Thoracic aorta (tissue), 2 donors: ENCODE measurements at places on chromosomes 1 and 21.

DNA sequence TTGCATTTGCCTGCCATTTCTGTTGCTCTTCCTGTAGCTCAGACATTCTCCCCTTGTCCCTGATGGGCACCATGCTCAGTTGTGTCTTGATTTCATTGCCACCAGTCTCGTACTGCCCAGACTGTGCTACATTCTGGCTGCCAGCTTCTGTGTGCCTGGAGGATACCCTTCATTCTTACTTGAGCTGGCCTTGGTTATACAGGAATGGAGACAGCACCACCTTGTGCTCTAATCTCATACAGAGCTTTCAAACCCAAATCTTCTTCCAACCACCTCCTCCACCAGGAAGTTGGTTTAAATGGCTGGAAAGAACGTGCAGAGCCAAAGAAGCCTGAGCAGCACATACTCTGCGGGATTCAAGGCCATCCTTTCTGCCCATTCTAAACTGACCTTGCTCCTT, 165.3 kb downstream of the SLC35F3 start:
- no peak for DNase-seq

GRCh38 chr1:6694121-6694713, 7.4 kb downstream of the DNAJC11 start:
- DNase-seq = no peak

DNA sequence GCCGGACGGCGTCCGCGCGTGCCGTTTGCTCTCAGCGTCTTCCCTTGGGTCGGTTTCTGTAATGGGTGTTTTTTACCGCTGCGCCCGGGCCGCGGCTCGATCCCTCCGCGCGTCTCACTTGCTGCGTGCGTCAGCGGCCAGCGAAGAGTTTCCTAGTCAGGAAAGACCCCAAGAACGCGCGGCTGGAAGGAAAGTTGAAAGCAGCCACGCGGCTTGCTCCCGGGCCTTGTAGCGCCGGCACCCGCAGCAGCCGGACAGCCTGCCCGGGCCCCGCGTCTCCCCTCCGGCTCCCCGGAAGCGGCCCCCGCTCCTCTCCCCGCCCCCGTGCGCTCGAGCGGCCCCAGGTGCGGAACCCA, 159.8 kb downstream of the RUNX1 start:
- DNase-seq = no peak

- no peak for DNase-seq
Measured at GRCh38 chr1:229440851-229441537, 7.1 kb upstream of the ACTA1 start.

DNA sequence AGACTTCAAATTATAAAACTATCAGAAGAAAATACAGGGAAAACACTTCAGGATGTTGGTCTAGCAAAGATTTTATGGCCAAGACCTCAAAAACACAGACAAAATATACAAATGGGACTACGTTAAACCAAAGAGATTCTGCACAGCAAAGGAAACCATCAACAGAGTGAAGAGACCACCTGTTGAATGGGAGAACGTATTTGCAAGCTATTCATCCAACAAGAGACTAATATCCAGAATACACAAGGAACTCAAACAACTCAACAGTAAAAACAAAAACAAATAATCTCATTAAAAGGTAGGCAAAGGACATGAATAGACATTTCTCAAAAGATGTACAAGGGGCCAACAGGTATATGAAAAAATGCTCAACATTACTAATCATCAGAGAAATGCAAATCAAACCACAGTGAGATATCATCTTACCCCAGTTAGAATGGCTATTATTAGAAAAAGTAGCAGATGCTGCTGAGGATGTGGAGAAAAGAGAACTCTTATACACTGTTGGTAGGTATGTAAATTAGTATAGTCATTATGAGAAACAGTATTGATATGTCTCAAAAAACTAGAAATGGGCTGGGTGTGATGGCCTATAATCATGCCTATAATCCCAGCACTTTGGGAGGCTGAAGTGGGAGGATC, 112.6 kb downstream of the LRIG2 start:
- DNase-seq = no peak

- no peak for DNase-seq
Measured at GRCh38 chr1:201401700-201402099, 2.6 kb upstream of the LAD1 start.

DNA sequence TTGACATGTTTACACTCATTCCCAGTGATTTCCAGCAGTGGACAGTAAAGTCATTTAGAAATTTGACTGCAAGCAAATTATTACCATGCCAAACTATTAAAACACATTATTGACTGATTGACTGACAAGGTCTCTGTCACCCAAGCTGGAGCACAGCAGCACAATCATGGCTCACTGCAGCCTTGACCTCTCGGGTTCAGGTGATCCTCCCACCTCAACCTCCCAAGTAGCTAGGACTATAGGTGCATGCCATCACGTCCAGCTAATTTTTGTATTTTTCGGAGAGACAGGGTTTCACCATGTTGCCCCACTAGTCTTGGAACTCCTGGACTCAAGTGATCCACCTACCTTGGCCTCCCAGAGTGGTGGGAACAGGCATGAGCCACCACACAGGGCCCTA, 24.2 kb downstream of the PTP4A2 start:
- DNase-seq = no peak

GRCh38 chr1:168301664-168302320, 21.1 kb downstream of the TBX19 start:
- DNase-seq = no peak

GRCh38 chr1:35558374-35559316, 1.0 kb downstream of the NCDN start:
- DNase-seq = no peak

GRCh38 chr1:20633190-20634064, at the start of gene PINK1:
PINK1 (plus strand) TSS chr1:20633458; CDS start chr1:20633549, 91 bp downstream.
- peak; percentile 20 for DNase-seq

- DNase-seq = no peak
Measured at GRCh38 chr1:11331036-11331944, 58.3 kb downstream of the UBIAD1 start.

DNA sequence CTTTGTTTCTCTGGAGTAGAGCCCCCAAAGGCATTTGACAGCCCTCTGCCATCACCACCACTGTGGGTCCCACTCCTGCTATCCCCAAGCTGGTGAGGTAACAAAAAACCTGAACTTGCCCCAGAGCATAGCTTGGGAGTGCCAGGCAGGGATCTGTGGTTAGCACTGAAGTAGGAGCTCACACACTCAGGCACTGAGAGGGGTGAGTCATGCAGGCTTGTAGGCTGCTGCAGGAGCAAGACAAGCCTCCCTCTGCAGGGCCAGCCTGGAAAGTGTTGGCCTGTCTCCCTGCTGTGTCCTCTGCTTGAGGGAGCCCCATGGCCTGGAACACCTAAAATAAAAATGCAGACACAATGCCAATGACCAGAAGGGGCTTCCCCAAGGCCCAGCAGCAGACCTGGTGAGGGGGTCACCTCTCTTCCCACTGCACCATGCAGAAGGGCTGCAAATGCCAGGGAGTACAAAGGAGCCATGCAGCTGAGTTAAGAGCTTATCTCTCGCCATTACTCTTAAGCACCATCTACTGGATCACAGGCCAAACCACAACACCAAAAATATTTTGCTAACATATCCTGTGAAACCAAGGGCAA, 108.9 kb upstream of the POGK start:
- no peak for DNase-seq

GRCh38 chr1:191240925-191241324, 763.3 kb upstream of the BRINP3 start:
- DNase-seq = no peak

GRCh38 chr1:225737161-225737560, 40.5 kb upstream of the SRP9 start:
- DNase-seq = no peak

- no peak for DNase-seq
Measured at GRCh38 chr21:36692835-36693488, 6.0 kb upstream of the SIM2 start.

DNA sequence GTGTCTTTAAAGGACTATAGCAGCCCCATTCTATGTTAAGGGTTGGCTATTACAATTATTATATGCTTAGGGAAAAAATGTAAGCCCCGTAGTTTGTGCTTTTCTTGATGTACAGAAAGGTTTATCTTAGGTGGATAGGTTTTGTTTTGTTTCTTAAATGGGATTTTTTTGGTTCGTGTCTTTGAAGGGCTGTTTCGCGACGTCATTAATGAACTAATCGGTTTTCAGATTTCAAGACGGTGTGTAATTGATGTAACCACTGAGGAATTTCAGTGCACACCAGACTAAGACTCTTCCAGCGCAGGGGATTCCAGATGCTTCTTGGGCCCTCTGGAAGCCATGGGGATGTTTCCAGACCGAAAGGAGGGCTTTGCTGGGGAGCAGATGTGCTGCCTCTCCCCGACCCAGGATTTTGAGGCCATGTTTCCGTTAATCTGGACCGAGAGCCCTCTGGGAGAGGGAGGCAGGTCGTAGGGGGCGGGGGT, 4.8 kb upstream of the SIM2 start:
- no peak for DNase-seq

- DNase-seq = peak; percentile 66
Measured at GRCh38 chr1:8004803-8005573, 21.1 kb downstream of the ERRFI1 start.

GRCh38 chr1:153342178-153342577, 6.5 kb downstream of the PGLYRP4 start:
- no peak for DNase-seq

DNA sequence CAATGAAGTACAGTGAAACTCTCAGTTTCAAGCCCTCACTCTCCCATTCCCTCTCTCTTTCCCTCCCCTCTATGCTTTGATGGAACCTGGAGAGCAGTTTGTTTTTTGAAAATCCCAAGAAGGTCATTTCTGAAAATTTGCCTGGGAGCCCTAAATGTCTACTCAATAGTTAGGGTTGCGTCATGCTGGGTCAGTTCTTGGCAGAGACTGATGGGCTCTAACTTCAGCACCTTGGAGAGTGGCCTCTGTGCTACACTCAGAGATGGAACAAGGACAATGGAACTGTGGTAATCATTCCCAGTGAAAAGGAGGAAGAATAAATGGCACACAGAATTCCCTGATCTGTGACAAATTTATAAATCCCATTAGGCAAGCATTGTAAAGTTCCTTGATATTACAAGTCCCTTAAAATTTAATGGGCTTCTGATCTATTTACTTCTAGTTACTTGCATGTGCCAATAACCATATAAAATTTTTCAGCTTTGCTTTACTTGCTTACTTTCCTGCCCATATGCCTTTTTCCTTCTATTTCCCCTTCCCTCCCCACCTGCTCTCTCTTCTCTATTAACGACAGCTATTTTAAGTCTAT, 182.9 kb upstream of the KCND3 start:
- no peak for DNase-seq

GRCh38 chr1:29278124-29278523, 41.8 kb downstream of the PTPRU start:
- no peak for DNase-seq

DNA sequence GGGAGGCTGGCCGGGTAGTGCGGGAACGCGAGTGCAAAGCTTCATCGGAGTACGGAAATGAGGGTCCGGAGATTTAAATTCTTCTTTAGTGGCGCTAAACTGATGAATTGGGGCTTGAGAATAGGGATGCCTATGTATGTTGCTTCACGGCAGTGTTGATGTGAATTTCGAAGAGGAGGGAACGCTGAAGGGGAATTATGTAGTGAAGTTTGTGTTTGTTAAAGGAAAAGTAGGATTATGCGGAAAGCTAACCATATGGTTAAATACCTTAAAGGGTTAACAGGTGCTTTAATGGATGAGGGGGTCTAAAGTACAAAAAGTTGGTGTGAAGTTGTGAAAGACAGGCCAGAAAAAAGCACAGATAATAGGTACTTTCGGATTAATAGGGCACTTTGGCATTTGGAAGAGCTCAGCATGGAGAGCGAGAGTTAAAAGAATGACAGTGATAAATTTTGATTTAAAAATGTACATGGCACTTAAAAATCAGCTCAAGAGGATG, 1.4 kb downstream of the HS2ST1 start:
- DNase-seq = no peak

- no peak for DNase-seq
Measured at GRCh38 chr1:178055779-178056471, 38.0 kb upstream of the RASAL2 start.

DNA sequence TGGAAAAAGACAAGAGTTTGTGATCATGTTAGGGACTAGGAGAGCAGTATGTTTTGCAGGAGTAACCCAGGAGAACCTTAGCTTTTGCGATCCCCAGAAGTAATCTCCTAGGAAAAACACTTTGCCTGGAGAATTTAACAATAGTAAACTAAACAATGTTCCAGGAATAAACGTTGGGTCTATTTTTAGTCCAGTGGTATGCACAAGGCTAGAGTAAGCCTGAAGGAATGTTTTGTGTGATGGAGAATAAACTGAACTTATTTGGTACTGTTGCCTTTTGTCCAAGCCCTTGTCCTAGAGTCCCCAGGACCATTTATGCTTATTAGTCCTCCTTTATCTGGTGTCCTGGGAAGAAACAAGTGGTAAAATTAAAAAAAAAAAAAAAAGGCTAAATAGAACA, 28.7 kb upstream of the RGS5 start:
- no peak for DNase-seq

GRCh38 chr1:182784556-182785171, 4.9 kb upstream of the NPL start:
- no peak for DNase-seq

DNA sequence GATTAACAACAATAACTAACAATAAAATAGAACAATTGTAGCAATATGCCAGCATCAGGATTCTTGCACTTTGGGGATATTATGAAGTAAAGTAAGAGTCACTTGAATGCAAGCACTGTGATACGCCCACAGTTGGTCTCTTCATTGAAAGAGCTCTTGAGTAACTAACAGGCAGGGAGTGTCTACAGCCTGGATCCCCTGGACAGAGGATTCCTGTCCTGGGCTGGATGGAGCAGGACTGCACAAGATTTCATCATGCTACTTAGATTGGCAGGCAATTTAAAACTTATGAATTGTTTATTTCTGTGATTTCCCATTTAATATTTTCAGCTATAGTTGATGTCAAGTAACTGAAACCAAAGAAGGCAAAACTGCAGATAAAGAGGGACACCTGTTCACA, 13.7 kb upstream of the KRTAP19-5 start:
- DNase-seq = no peak

DNA sequence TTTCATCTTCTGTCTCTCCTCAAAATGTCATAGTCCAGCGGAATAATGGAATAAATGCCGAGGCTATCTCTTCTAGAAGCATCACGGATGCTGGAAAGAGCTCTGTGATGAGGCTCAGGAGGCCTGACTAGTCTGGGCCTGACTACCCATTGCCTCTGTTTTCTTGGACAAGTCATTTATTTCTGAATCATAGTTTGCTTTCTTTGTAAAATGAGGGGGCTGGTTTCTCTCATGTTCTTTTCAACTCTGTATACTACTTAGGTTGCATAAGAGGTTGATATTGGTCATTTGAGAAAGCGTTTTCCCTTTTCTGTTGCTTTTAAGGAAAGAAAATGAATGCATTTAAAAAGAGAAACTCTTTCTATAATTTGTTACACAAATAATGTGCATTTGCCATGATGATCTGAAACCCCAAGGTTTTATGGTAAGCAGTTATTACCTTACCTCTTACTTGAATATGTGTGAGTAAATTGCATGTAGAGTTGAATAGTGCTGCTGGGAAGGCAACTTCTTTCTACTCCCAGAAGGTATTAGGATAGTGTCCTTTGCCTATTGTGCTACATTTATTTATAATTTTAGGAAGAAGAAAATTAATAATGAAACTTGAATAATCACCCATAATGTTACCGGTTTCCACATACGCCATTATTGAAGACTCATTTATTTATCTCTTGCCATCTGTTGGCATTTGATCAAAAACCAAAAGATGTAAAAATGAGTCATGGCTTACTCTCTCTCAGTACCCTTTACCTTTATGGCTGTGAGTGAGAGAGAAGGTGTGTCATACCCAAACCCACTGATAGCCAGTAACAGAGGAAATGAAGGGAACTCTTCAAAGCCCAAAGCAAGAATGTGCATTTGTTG, 179.1 kb downstream of the FASLG start:
- DNase-seq = no peak
